ENCODE measurements at places on chromosomes 13 and 19.

DNA sequence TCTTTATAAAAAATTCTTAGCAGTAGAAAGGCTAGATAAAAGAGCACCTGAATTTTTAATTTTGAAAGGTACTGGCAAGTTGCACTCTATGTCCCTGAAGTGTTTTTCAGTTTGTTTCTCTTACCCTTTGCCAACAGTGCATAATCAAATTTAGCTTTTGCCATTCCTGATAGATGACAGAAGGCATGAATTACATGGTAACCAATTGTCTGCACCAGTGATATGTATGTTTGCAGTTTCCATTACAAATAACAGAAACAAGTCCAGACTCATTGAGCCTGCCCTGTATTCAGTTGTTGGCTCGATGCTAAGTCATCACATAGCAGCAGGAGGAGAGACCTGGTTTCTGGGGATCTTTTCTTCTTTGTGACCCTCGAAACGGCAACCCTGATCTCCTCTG, 309.8 kb downstream of the DNAJC15 start:
- DNase-seq: no peak

DNA sequence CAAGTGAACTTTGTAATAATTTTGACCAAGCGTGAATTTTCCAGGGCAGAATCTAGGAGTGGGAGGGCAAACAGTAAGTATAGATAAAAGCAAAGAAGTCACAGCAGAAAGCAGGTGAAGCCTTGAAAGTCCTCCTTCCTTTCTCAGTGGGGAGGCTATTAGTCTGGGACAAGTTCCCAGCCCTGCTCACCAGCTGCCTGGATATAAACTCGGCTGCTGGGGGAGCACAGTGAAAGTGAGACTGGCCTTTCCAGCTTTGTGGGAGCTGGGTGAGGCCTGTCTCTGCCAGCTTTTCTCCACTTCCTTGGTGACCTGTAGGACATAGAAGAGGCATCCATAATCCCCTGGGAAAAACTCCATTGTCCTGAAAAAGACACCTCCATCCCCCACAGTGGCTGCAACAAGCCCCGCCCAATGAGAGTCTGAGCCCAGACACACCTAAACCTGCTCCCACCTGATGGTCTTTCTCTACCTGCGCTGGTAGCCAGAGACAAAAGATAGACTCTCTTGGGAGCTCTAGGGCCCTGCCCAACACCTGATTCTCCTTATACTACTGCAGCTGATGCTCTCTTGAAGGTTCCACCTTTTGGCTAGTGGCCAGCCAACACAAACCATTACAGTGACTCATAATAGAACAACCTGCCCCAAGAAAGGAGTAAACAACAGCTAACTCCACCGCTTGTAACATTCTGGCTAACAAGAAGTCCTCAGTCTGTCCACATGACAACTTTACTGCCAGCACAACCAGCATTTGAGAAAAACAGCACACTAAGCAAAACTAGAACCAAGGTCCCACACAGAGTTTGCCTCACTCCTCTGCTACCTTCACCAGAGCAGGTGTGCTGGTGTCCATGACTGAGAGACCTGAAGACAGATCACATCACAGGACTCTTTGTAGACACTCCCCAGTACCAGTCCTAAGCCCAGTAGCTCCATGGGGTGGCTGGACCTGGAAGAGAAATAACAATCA, 252.2 kb upstream of the SLITRK6 start:
- DNase-seq: no peak

DNA sequence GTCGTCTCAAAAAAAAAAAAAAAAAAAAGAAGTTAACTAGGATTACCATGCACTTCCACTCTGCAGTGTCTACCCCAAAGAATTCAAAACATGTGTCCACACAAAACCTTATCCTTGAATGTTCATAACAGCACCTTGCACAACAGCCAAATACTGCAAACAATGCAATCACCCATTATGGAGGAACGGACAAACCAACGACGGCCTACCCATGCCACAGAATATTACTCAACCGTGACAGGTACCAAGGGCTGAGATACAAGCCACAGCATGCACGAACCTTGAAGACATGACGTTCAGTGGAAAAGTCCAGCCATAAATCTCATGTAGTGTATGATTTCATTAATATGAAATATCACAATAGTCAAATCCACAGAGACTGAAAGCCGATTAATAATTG, 3.0 kb upstream of the SHISA7 start:
- no peak for DNase-seq

DNA sequence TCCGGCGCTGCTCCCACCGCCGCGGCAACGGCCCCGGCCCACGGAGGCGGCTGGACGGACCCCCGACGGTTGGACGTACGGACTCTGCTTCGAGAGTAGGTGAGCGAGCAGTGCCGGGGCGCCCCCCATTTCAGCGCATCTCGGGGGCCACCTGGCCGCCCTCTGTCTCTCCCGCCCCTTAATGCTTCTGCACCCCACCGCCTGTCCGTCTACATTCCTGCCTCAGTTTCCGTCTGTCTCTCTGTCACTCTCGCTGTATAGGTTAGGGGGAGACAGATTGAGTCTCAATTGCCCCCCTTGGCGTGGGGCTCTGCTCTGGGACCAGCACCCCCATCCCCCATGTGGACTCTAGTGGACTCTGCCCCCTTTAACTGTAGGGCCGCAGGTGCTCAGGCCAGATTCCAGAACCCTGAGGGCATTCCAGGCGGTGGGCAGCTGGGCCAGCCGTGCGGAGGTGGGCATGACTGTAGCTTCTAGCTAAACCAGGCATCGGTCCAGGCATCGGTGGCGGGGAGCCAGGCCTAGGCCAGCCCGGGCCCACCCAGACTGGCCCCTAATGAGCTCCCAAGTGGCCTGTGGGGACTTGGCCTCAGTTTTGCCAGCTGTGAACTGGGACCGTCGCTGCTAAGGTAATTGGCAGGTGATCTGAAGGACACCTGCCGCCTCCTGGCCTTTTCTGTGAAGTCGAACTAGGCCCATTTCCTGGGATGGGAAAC, 373 bp downstream of the TNFAIP8L1 start:
- peak; percentile 82 for DNase-seq

- DNase-seq: peak; percentile 74
These were observed 19.9 kb upstream of the FBXO27 start for GRCh38 chr19:39052243-39052746.

- no peak for DNase-seq
These were observed 540 bp upstream of the ZFP36 start for GRCh38 chr19:39405958-39406655.

GRCh38 chr19:1082165-1082927, 12.8 kb downstream of the POLR2E start:
- DNase-seq: peak; percentile 86

Measured in kidney (tissue), 22 donors.